ENCODE measurements at places on chromosomes 2 and 18.

- no peak for ATAC-seq
These were observed 34.7 kb downstream of the INO80C start for GRCh38 chr18:35463050-35463449.

- no peak for ATAC-seq
These were observed 65.2 kb upstream of the SNTG2 start for GRCh38 chr2:885230-886071.

DNA sequence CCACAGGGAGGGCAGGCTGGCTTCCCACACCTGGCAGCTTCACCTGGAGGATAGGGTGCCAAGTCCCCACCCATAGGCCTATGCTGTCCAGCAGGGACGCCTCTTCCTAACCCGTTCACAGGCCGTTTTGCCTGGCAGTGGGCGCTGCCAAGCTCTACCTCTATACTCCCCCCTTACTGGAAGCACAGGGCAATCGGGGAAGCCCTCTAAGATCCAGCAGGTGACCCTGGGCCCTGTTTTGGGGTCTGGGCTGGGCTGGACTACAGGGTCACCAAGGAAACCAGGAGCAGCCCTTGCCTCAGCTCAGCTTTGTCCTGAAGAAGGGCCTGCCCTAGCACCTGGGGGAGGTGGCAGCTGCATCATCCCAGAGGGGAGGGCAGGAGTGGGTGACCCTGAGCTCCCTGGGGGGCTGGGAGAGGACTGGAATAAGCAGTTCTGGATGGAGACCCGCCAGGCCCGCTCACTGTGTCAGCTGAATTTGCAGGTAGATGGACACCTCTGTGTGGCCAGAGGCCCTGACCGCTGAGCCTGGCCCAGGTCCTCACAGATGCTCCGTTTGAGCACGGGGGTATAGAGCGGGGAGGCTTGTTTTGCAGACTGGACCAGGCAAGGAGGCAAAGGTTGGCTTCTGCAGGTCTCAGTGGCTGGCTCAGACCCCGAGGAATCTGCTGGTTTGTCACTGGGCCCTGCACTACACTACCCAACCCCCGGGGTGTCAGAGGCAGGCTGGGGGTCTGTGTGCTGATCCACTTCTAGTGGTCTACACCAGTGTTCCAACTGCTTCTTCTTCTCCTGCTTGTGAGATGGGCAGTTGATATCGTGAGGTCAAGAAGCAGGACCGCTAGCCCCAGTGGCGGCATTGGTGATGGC lies 163.1 kb downstream of the ASB1 start:
- ATAC-seq = no peak

DNA sequence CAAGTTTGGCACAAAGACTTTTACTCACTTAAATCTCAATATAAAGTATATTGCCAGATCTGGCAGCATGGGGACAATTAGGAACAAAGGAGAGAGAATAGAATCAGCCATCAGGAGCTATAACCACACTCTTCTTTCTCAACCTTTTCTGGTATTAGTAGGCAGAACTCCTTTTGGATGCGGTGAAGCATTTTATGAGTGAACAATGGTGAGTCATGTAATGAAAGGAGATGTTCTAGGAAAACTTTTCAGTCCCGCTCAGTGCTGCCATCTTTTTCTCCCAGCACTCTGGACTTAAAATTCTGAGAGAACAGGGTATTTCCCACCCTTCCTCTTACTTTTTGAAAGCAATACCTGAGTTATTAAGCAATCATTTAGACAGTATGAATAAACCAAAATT lies 32.2 kb downstream of the PLEKHA3 start:
- ATAC-seq = no peak

DNA sequence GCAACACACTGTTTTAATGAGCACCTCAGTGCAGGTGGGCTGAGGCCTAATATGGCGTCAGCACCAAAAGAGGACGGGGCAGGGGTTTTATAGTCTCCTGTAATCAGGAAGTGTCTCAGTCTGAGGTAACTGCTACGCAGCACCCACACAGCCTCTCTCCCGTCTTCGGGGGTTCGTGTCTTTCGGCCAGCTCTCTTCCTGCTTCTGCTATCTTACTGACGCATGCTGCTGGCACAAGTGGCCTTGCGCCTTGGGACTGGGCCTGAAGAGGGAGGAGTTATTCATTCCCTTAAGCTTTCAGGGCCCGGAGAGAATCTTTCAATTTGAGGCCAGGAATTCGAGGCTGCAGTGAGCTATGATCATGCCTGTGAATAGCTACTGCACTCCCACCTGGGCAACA lies 14.5 kb upstream of the PAPOLG start:
- ATAC-seq = no peak

DNA sequence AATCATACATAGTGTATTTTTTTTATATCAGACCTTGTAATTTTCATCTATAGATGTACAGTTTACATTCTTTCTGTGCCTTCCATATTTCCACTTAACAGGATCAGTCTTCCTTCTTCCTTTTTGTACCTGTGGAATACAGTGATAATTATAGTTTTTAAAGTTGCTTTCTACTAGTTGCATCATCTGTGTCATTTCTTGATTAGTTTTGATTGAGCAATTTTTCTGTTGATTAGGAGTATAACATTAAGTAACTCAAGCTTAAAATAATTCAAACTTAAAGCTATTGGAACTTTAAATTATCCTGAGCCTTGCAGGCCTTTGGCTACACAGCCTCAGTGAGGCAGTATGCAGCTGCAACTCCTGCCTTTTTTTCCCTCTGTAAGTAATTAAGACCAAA lies 57.4 kb downstream of the NEURL3 start:
- no peak for ATAC-seq

- ATAC-seq = no peak
These were observed 79.7 kb downstream of the PID1 start for GRCh38 chr2:229191413-229191812.

- ATAC-seq = peak; percentile 57
These were observed 346.7 kb downstream of the RAD51AP2 start for GRCh38 chr2:17171446-17172049.

DNA sequence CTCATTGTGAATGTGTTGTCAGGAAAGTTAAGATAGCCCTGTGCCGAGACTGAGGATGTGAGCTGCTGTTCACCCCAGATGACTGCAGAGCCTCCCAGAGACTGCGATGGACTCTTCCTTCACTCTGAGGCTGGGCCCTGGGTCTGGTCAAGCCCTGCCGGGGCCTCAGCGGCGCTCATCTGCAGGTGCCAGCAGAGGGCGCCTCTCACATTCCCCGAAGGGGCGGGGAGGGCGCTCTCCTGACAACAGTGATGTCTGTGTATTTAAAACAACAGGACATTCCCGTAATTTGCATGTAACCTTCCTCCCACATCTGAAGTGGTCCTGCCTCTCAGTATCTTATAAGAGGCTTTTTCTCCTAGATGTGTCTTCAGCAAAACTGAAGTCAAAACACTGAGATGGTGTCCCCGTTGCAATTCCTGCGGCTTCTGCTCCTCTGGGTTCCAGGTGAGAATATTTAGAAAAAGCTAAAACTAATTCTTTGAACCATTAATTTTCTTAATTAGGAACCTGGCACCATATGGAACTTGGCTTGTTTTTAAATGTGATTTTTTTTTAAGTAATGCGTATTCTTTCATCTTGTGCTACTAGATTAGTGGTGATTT lies 1377.9 kb downstream of the RPIA start:
- no peak for ATAC-seq

GRCh38 chr18:30987467-30988241 lies 54.9 kb downstream of the DSC3 start:
- peak; percentile 74 for ATAC-seq

GRCh38 chr18:56522816-56523215 lies 115.6 kb downstream of the TXNL1 start:
- ATAC-seq = no peak

- no peak for ATAC-seq
These were observed 24.6 kb downstream of the KIF3C start for GRCh38 chr2:25957743-25958142.

DNA sequence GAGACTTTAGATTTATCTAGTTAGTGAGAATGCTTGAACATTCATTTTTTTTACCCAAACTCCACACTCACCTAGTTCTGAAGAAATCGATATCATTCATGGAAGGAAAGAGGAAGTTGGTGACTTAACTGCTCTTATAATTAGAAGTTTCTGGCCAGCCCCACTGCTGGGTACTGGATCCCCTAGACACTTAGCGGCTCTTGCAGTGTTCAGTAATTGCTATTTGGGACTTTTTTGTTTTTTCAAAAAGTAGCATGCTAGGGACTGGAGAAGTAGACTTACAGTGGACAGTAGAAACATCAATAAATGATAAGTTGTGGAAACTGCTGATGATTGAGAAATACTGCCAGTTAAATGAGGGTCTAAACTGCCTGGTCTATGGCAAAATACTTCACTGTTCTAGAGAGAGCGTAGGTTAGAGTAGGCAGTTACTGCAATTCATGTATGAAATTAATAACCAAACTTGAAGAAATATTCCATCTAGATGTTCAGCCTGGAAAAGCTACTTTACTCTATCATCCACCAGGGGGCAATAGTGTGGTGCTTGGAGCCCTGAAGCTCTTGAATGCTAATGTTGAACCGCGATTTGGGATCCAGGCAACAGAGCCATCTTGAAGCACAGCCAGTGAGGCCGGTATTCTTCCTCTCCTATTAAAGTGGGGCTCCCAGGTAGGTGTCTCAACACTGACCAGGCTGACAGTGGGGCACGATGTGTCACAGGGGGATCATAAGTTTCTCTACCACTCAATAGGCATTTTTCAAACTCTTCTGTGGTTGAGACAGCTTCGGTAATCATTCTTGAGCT lies 146.1 kb upstream of the SESTD1 start:
- peak; percentile 71 for ATAC-seq

GRCh38 chr2:24586955-24587354 lies 95.9 kb downstream of the NCOA1 start:
- no peak for ATAC-seq

- ATAC-seq = peak; percentile 90
These were observed 303.3 kb downstream of the GBX2 start for GRCh38 chr2:235864733-235865515.

DNA sequence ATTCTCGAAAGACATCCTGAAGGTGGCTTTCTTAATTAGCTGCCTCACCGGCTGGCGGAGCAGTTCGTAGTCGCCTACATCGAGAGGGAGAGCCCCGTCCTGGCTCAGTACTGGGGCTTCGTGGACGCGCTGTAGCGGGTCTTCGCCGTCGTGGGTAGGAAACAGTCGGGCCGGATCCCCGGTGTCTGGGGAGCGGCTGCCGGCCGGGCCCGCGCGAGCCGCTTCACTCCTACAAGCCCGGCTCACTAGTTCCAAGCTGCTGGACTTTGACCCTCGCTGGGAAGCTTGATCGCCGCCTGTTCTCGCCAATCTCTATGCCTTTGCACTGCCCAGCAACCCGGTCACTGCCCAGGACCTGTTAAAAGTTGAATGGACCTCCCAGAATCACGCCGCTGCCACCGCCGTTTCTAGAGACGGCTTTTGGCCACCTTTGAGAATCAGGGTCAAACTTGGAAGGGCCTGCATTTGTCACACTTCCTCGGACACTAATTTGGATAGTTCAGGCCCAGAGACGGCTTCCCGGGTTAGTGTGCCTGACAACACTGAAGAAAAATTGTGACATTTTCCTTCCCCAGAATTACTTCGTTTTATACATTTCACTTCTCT lies 41.4 kb upstream of the AKAIN1 start:
- ATAC-seq = peak; percentile 56

Measured in motor neuron (in vitro differentiated cells).